Activated naive CD4-positive, alpha-beta T cell treated with anti-CD3 and anti-CD28 coated beads for 36 hours (primary cell): ENCODE measurements at places on chromosomes 2 and 18.

- no peak for DNase-seq
These were observed 226.2 kb downstream of the SLC8A1 start for GRCh38 chr2:40225670-40226210.

DNA sequence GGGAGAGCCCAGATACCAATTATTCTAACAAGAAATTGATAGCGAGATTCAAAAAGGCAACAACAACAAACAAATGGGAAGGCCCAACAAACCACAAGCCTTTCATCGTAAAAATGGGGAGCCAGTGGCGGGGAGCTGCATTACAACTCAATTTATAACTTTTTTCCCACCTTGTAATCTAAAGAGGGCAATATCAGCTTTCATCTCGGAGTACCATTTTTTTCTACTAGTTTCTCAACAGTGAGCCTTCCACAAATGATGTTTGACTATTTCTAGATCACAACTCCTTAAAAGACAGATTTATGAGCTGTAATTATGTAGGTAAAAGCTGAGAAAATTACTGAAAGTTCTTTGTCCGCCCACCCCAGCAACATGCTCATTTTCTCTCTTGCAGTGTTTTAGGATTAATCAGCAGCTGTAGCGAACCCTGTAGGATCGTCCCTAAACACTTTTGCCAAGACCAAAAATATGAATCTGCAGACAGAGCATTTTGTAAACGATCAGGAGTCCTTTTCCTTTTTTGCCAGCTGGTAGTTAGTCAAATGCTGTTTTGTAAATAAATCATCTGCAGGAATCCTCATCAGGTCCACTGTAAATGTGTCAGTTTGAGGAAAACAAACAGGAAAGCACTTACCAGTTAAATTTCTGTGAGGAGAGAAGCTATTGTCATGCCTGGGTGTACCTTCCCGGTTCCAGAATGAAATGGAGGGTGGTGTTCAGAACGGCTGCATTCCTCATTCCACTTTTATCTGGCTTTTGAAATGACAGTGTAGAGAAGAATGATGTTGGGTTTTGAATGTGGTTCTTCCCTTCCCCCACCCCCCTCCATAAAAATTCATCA, 53.2 kb downstream of the EEF1B2 start:
- no peak for DNase-seq

- DNase-seq: no peak
These were observed 5.9 kb downstream of the ALPP start for GRCh38 chr2:232384466-232384865.

- no peak for DNase-seq
These were observed 38.0 kb upstream of the ACVR2A start for GRCh38 chr2:147806846-147807245.

- no peak for DNase-seq
These were observed 93.4 kb downstream of the CDH19 start for GRCh38 chr18:66510357-66511045.

- no peak for DNase-seq
These were observed 146.5 kb upstream of the MMADHC start for GRCh38 chr2:149733936-149734685.

DNA sequence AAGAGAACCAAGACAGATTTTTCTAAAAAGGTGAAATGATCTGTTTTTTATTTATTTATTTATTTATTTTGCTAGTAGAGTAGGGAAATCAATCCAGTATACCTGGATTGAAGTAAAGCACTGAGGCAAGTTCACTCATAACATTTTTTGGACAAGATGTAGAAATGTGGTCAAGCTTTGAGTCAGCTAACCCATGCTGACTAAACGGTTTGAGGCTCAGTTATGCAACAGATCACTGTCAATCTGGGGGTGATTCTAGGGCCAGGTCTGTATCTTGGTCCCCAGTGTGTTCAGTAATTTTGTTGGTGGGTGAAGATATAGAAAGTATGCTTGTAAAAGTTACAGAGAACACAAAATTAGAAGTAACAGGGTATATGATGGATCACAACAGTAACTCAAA, 60.2 kb downstream of the RMDN2 start:
- DNase-seq: no peak

- peak; percentile 32 for DNase-seq
These were observed 17.7 kb upstream of the EN1 start for GRCh38 chr2:118865106-118865505.

DNA sequence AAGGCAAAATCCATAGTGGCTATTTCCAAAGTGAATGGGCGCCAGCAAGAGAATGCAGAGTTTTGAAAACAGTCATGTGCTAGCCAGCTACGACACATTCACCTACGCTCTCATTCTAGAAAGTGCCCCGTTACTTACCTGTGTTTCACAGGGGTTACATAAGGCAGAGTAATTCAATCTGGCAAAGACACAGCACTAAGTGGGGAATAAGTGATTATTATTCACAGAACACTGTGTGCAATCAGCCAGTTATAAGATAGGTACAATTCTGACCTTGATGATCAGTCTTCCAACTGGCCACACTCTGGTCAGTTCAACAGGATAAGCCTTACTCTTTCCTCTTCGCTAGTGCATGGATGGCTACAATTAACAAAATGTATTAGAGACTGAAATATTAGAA, 105.8 kb downstream of the CABYR start:
- DNase-seq: no peak

DNA sequence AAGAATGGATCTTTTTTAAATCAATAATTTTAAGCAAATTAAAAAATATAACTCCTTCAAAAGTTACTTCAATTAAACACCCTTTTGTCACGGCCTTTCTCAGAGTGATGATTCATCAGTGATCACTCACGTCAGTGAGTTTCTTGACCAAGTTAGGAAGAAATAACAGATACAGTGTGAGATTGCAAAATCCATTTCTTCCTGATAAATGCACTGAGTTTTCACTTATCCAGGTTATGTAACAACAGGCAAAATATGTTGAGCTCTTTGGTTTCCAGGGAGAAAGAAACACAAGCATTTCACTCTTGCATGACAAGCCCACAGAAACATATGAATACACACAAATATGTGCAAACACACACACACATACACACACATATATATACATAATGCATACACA, 195.9 kb upstream of the CYRIA start:
- DNase-seq: no peak

DNA sequence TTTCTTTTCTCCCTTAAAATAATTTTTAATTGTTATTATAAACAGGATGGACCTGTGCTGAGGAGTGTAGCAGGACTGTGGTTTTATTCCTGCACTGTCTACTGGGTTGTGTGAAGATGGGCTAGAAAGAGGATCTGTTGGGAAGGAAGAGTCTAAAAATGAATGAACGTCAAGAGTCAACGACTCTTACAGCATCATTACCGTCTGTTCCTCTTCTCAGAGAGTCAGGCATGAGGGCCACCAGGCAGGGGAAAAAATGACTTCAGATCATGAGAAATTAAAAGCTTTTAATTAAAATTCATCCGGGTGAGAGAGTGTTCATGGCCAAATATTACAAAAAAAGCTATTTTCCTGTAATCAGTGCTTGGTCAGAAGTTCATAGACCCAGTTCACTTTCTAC, 32.6 kb downstream of the SRSF7 start:
- DNase-seq: no peak

DNA sequence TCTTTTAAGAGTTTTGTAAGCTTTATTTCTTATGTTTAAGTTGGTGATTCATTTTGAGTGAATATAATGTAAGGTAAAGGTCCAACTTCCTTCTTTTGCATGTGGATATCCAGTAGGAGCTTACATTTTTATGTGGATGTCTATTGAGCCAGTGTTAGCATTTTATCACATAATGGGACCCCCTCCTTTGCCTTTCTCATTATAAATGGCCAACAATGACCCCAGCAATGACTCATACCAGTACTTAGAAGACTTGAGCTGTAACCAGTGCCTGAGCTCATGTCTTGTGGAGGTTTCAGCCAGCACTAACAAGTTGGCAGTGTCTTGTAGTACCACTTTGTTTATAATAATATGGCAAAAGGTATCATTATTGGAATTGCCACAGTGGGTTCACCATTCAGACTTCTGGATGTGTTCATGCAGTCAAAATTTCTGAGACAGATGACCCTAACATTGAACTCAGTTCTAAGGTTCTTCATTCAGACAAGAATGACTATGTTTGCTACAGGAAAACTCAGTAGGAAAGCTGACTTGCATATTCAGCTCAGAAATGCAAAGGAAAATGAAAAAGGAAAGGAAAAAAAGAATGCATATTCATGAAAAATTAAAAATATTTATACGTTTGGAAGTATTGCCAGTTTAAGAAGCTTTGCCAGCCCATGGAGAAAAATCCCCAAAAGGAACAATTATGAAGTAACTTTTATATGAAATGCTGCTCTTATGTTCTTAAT, 41.0 kb downstream of the CDKL4 start:
- DNase-seq: no peak

- no peak for DNase-seq
These were observed 240.2 kb downstream of the SH3BP4 start for GRCh38 chr2:235191978-235192377.

GRCh38 chr2:207403141-207403540, 126.6 kb upstream of the CREB1 start:
- DNase-seq: no peak

GRCh38 chr2:183671233-183671632, 547.0 kb downstream of the NUP35 start:
- no peak for DNase-seq

GRCh38 chr2:101520246-101520645, 45.3 kb upstream of the RFX8 start:
- peak; percentile 19 for DNase-seq
